ENCODE measurements at places on chromosomes 6 and 20.

DNA sequence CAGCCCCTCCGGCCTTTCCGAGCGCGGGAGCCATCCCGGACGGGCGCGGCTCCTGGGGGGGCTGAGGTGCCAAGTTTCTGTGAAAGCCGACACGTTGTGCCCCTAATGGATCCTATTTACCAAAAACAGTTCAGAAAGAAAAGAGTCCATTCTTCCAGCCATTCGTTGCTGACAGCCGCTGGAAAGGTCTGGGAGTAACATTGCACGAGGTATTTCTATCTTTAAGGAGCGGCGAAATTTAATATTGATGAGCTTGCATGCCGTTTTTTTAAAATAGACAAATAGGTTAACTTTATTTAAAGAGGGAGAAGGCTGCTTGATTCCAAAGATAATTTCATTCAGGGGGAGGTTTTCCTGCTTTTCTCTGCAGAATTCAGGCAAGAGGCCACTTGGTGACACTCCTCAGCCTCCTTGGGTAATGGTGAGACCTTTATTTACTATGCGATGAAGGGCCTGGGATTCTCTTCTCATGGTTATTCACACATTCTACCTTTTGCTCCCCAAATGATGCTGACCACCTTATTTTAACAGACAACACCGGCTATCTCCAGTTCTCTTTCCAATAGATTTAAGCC lies 988 bp downstream of the TIAM2 start:
- DNase-seq = no peak

GRCh38 chr6:168240160-168240559 lies 79.4 kb downstream of the DACT2 start:
- DNase-seq = no peak

- DNase-seq = peak; percentile 21
Observed at GRCh38 chr6:93779086-93779841, 359.9 kb upstream of the EPHA7 start.

DNA sequence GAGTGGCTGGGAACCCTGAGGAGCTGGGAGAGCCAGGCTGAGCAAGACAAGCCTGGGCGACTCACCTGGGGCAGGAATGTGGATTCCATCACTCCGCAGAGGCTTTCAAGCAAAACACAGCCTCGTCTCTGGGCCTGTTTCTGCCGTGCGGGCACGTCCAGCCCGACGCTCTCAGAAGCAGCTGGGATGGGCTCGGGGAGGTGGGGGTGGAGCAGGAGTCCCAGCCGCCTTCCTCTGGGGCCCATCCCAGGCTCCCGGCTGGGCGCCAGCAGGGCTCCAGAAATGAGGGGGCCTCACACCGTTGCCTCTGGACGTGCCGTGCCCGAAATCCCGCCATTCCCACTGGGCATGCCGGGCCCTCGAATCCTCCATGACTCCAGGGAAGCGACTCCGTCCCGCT lies 8.7 kb upstream of the RPS21 start:
- DNase-seq = no peak

DNA sequence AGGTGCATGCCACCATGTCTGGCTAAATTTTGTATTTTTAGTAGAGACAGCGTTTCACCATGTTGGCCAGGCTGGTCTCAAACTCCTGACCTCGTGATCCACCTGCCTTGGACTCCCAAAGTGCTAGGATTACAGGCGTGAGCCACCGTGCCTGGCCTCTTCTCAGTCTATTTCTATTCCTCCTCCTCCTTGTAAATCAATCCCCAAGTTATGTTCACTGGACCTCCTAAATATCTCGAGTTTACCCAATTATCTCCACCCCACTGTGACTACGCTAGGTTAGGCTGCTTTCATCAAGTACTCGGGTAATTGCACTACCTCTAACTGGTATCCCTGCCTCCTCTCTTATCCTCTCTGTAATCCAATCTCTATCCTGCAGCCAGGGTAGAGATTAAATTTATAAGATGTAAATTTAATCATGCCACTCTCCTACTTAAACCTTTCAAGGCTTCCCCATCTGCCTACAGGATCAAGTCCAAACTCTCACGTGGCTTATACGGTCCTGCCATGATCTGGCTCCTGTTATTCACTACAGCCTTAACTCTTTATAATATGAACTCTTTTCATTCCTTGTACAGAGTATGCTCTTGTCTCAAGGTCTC lies 837 bp upstream of the MAD2L1BP start:
- DNase-seq = no peak

GRCh38 chr6:103105686-103106085 lies 1712.2 kb downstream of the GRIK2 start:
- no peak for DNase-seq

- DNase-seq = no peak
Observed at GRCh38 chr6:83303426-83303825, 110.3 kb downstream of the RWDD2A start.

- no peak for DNase-seq
Observed at GRCh38 chr20:58106143-58106750, 122.2 kb downstream of the ANKRD60 start.

All from mucosa of gallbladder (tissue), 1 donor.